ENCODE measurements at places on chromosomes 7 and 10. TPM values are rescaled to one million over a fixed set of nuclear protein-coding genes. Genes with fewer than 3 reads are reported as not detected.

DNA sequence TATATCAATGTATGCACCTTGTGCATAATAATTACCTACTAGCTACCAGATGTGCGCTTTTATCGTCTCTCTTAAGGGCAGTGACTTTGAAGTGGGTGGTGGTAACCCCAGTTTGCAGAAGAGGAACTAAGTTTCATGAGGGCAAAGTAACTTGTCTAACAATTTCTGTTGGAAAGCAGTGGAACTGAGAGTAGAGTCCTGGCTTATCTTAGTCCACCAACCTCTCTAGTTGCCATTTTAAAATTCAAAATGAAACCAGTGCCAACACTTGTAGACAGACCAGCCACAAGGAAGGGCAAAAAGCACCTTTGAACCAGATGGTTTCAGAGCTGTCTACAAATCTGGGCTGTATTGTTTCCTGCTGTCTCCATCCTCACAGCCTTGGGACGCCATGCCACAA is 32.0 kb upstream of the RBM20 start:
- no peaks in the 10 kb centered on the region for H3K36me3 ChIP-seq
- H3K4me3 ChIP-seq = no peak overlapping the region
- H3K27me3 ChIP-seq = peaks cover 2% of the 10 kb centered on the region
- DNase-seq = no peak
- H3K4me1 ChIP-seq = no peaks in the 10 kb centered on the region

OR2A1 gene
- total RNA-seq = not detected

GRCh38 chr7:110650328-110650727 is 440.6 kb upstream of the LRRN3 start:
- no peak overlapping the region for H3K27ac ChIP-seq
- no peaks in the 10 kb centered on the region for H3K36me3 ChIP-seq
- peak; percentile 54 for DNase-seq

CAMK2B gene
- total RNA-seq = 0.80 TPM

DNA sequence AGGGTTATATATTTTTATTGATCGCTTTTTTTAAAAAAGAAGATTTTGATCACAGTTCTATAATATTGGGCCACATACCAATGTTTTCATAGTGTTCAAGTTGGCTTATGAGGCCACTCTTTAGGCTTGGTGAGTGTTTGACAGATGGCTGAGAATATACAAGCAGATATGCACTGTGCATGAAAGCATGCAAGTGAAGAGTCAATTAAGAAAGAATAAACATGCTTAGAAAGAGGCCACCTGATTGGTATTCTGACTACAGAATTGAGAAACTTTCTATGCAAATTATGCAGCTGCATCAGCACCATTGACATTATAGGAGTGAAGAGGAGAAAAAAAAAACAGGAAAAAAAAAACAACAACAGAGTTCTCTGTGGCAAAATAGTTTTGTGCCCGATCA is 39.9 kb downstream of the CABCOCO1 start:
- H3K27me3 ChIP-seq = no peaks in the 10 kb centered on the region
- no peaks in the 10 kb centered on the region for H3K4me1 ChIP-seq
- no peak overlapping the region for H3K4me3 ChIP-seq

DNA sequence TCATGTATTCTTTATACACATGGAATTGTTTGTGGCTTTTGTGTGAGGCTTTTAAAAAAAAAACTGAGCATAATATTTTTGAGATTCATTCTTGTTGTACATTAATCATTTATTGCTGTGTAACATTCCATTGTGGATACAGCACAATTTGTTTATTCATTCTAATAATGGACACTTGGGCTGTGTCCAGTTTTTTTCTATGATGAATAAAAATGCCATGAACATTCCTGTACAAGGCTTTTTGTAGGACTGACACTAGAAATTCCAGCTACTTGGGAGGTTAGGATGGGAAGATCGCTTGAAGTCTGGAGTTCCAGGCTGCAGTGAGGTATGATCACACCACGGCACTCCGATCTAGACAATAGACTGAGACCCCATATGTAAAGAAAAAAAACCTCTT is 254.3 kb upstream of the CACNA2D1 start:
- no peaks in the 10 kb centered on the region for H3K27me3 ChIP-seq
- H3K4me3 ChIP-seq = no peak overlapping the region

ZNF804B gene
- total RNA-seq = not detected

- DNase-seq = no peak
- no peaks in the 10 kb centered on the region for H3K27me3 ChIP-seq
- H3K36me3 ChIP-seq = no peaks in the 10 kb centered on the region
- no peak overlapping the region for H3K4me3 ChIP-seq
- H3K27ac ChIP-seq = no peak overlapping the region
Measured at GRCh38 chr7:137834552-137834951, 12.2 kb downstream of the DGKI start.

All from lung (tissue), 17 donors.